ENCODE measurements at places on chromosomes 1 and 21.

DNA sequence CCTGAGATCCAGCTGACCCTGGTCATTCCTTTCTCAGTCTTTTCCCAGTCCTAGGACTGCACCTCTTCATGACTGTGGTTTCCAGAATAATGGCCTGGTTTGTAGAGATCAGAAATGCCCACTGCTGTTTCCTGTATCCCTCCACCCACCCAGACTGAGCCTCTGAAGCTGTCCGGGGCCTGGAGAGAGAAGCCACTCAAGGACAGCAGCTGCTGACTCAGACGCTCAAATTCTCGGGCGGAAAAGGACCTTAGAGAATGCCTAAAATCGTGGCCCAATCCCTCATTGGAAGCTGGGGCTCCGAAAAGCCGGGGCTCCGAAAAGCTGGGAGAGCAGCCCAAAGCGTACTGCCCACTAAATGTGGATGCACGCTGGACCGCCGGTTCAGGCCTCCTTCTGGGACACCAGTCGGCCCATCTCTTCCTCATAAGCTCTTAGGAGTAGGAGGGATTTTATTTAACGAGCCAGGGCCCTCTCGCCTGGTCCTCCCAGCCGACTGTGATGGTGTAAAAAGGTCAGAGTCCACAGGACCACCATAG is 7.8 kb upstream of the GPR61 start:
- no peak for DNase-seq

- DNase-seq = no peak
These were observed 8.7 kb downstream of the IER5 start for GRCh38 chr1:181097242-181097641.

DNA sequence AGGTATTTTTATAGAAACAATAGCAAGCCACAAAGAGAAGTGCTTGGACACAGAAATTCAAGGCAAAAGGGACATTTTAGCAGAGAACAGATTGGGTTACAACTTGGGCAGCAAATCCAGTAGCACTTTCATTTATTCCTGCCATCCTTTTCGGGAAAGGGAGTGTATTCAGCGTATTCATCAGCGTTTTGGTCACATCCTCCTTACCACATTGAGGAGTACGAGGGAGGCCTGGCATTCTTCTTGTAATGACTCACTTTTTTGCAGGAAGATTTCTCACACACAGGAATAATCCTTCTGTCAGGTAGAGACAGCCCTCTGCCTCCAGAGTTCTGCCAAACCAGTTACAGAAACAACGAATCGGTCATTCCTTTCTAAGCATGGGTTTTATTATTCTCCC is 18.1 kb upstream of the FAM78B start:
- no peak for DNase-seq

GRCh38 chr1:221089273-221089672 is 210.0 kb downstream of the HLX start:
- no peak for DNase-seq

DNA sequence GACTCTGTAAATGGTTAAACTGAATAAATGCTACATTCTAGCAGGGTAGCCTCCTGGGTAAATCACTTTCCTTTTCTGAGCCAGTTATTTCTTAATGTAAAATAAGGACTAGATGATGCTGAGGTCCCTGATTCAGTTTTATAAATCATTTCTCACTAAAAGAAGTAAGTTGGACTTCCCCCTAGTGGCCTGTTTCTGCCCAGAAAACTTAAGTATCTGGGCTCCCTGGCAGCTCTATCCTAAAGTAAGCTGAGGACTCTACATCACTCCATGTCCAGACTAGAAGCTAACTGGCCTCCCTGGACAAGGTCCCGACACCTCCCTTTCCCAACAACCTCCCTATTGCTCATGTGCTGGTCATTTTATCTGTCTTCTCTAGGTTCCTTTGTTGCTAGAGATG is 3.0 kb downstream of the GPN2 start:
- no peak for DNase-seq

DNA sequence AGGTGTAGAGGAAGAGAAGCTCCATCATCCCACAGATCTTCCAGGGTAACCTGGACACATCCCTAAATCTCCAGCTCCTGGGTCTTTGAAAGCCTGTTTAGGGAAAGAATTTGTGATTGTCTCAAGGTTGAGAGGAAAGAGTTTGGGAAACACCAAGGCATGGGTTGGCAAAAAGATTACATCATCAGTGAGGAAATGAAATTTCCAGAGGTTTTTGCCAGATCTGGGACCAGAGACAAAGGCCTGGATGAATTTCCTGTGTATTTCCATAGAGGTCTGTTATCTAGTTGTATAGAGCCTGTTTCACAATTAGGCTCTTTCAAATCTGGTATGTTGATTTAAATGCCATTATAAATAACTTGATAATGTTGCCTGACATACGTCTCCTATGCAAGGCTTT is 82.3 kb downstream of the GPR89B start:
- no peak for DNase-seq

- DNase-seq = peak; percentile 47
These were observed 135.5 kb downstream of the HIVEP3 start for GRCh38 chr1:41783189-41783639.

- DNase-seq = no peak
These were observed 15.6 kb upstream of the RAP1A start for GRCh38 chr1:111603979-111604378.

DNA sequence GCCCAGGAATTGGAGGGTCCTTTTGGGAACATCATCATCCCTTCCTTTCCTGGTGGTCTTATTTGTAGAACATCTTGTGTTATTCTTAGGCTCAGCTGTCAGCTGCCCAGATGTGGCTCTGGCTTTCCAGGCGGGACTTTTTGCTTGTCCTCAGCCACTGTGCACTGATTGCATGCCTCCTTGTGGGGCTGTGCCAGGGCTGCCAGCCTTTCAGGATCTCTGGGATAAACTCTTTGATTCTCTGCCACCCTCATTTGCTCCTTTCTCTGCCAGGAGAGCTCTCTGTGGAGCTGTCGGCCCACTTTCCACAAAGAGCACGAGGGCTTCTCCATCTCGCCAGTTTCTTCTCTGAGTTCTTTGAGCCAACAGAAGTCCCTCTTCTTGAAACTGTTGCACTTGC is 63.1 kb downstream of the PTPRU start:
- DNase-seq = no peak

DNA sequence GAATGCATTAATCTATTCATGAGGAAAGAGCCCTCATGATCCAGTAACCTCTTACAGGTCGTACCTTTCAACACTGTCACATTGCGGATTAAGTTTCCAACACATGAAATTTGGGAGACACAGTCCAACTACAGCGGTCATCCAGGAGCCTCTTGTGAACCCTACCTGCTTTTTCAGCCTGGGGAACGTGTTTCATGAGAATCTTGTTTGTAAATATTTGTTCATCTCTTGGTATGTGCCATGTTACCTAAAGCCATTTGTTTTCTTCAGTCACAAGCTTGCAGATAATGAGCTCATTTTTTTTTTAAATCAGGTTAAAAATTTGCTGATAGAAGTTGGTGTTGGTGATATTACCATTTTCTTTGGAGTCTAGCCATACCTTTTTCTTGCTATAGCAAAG is 37.2 kb upstream of the PDC start:
- DNase-seq = no peak

- DNase-seq = no peak
These were observed 167.4 kb upstream of the COL11A1 start for GRCh38 chr1:103275725-103276124.

DNA sequence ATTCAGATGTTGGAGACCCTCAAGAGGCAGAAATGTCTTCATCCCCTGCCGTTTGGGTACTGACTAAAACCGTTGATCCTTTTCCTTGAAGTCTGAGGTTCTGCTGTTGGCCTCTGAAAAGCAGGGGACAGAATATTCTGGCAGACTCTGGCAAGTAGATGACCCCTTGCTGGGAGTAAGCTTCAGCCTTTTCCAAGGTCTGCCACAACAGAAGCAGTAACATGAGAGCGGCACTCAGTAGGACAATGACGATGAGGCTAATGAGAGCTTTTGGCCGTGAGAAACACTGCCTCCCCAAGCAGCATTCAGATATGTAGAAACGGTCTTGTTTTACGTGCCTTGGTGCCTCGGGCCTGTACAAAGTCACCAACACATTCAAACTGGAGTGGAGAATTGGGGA is 143.7 kb downstream of the ST6GALNAC5 start:
- no peak for DNase-seq

DNA sequence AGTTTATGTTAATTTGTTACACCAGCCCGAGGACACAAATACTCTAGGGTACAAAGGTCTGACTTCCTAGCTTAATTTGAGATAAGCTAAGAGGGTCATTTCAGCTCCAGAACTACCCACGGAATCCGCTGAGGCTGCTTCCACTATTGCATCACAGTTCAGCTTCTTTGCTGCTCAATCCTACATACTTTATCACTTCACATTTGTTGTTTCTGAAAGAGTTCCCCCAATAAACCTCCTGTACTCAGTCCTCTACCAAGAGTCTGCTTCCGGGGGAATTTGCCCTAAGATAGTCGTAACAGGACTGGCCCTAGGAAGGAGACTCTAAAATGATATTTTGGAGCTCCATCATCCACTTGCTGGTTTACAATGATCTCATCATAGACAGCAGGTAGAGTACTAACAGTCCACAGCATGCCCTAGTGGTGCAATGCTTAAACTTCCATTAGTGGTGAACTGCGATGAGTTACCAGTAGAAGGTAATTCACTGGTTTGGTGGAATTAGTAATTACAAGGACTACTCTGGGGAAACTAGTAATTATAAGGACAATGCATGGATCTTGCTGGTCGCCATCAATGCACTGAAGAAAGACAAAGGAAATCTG is 229.3 kb downstream of the USH2A start:
- no peak for DNase-seq

DNA sequence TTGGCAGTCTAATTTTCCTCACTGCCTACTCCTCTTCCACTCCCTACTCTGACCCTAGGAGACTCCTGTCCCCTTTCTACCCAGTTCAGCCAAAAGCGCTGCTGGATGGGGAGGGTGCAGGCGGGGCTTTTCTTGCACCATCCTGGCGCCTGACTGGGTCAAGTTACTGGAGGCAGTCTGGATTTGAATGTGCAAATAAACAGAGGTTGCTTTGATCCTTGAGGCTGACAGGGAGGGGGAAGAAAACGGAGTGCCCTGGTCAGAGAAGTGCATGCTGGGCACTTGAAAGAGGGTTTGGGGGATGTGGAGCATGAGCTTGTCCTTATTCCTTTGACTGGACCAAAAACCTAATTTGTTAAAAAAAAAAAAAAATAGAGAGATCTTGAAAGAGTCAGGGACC is 76.8 kb upstream of the SOX13 start:
- no peak for DNase-seq

GRCh38 chr1:92698932-92699331 is 86.0 kb downstream of the EVI5 start:
- no peak for DNase-seq

GRCh38 chr1:205665201-205666045 is 14.9 kb downstream of the SLC45A3 start:
- DNase-seq = no peak

- no peak for DNase-seq
These were observed 5.5 kb upstream of the PTP4A2 start for GRCh38 chr1:31943546-31944184.

DNA sequence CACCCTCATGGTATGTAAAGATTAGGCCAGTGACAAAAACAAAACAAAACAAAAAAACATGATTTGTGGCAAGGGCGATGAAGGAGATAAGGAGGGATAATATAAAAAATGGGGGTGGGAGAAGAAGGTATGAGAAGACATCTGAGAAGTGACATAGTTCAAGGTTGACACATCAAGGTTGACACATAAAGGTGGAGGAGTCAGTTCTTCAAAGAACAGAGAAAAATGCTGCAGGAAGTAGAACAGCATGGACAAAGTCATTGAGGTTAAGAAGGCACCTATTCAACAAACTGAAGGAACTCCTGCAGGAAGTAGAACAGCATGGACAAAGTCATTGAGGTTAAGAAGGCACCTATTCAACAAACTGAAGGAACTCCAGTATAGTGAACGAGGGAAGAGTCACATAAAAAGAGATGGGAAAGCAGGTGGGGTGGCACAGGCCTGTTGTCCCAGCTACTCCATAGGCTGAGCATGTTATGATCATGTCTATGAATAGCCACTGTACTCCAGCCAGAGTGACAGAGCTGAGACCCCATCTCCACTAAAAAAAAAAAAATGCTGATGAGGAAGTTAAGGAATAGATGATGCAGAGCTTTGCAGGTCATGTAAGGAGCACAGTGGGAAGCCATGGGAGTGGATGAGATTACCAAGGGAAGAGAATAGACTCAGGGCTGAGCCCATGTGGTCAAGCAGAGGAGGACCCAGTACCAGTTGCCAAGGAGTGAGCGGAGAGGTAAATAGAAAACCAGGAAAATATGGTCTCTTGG is 101.5 kb downstream of the ZFYVE9 start:
- DNase-seq = no peak

DNA sequence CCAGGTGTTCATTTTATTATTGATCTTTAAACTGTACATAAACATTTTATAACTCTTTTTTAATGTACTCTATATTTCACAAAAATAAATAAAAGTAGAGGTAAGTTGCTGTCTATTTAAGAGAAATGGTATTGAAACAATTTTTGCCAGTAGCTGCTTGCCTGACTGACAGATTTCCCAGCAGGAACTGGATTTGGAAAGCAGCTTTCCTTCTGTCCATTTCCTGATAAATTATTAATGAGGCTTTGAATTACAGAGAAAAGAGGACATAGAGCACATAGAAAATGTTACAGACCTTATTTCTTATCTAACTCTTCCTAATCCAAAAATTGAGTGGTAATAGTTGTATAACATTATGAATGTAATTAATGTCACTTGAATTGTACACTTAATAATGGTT is 79.7 kb upstream of the BCL10 start:
- no peak for DNase-seq

DNA sequence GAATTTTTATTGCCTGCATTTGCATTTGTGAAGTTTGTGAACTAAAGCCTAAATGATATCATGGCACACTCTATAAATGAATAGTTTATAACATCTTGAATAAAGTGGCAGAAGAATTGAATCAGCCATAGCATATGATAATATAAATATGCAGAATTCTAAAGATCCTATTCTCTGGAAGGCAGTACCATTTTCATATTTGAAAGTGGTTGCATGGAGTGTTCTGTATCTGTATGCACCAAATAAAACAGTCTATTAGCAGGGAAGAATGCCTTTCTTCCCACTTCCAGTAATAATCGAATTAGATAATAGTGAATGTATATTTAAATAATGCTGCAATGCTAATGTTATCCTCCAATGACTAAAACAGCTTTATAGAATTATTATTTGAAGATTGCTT is 57.9 kb upstream of the TRIM67 start:
- DNase-seq = no peak

DNA sequence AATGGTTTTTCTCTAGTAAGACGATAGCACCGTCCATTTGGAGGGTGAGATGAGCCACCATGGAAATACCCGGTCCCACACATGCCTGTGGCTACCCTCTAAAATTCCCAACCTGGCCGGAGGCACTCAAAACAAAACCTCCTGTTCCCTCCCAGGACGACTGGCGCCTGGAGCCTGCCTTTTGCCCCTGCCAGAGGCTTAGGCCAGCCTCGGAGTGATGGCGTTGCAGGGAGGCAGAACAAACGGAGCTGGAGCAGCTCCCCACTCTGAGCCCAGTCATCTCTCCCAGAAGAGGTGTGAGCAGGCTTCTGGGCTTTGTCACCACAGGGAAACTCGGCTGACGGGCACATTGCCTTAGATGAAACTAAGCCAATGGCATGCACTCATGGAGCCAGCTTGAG is 213.7 kb upstream of the HOOK1 start:
- DNase-seq = no peak

- peak; percentile 95 for DNase-seq
These were observed 5.0 kb downstream of the NGF start for GRCh38 chr1:115332813-115333608.

- DNase-seq = no peak
These were observed 303.8 kb downstream of the NPHP4 start for GRCh38 chr1:5688081-5689077.

Measured in fibroblast of the conjunctiva (primary cell).